ENCODE measurements at places on chromosomes 13 and 19. TPM values are rescaled to one million over a fixed set of nuclear protein-coding genes. Genes with fewer than 3 reads are reported as not detected.

DNA sequence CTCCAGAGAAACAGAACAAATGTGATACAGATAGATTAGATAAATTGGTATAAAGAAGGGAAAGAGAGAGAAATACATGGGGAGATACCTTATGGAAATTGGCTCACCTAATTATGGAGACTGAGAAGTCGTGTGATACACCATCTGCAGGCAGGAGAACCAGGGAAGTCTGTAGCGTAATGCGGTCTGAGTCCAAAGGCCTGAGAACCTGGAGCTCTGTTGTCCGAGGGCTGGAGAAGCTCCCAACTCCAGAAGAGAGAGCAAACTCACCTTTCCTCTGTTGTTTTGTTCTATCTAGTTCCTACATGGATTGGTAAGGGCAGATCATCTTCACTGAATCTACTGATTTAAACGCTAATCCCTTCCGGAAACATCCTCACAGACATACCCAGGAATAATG is 648.2 kb upstream of the GPC6 start:
- no peak overlapping the region for H3K27ac ChIP-seq
- no peak for DNase-seq
- H3K4me3 ChIP-seq = no peak overlapping the region
- no peaks in the 10 kb centered on the region for H3K36me3 ChIP-seq
- H3K27me3 ChIP-seq = no peaks in the 10 kb centered on the region

DNA sequence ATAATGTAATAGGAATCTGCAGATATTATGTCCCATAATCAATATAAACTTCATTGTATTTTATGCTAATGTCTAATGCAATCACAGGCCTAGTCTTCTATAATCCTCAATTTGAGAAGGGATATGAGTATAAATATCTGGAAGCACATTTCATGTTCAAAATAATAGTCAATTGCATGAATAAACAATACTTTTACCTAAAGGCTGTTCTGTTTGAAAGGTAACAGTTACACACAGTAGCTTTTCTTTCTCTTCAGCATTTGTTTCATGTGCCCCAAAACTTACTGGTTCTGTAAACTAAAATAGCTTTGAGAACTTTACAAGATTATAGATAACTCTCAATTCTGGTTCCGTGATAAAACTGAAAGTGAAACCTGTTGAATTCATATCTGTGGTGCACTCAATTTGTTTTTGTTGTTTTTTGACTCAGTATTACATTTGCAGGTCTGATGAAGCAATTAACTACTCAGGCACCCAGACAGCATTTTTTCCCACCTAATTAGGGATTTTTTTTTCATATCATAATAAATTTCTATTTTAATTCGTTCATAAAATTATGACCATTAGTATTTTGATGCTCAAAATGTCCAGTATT is 1193.8 kb downstream of the SLITRK1 start:
- no peak overlapping the region for H3K27ac ChIP-seq
- H3K27me3 ChIP-seq = no peaks in the 10 kb centered on the region
- H3K36me3 ChIP-seq = no peaks in the 10 kb centered on the region
- DNase-seq = no peak

DNA sequence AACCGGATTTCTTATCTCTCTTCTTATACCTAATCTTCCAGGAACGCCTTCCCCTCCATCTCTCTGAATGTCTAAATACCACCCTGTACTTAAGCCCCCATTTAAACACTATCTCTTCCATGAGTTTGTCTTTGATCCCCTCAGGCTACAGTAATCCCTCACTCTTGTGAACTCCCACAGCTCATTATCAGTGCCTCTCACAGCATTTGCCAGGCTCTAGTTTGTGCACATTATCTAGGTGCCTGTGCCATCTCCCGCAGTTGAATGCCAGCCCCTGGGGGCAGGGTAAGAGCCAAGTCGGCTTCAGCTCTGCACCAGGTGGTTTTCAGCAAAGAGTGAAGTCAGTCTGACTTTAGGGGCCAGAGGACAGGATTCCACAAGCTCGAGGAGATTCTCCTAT is 71.4 kb downstream of the FREM2 start:
- H3K4me3 ChIP-seq = no peak overlapping the region
- no peak for DNase-seq
- no peaks in the 10 kb centered on the region for H3K36me3 ChIP-seq
- H3K4me1 ChIP-seq = peaks cover 6% of the 10 kb centered on the region
- H3K27me3 ChIP-seq = no peaks in the 10 kb centered on the region

DNA sequence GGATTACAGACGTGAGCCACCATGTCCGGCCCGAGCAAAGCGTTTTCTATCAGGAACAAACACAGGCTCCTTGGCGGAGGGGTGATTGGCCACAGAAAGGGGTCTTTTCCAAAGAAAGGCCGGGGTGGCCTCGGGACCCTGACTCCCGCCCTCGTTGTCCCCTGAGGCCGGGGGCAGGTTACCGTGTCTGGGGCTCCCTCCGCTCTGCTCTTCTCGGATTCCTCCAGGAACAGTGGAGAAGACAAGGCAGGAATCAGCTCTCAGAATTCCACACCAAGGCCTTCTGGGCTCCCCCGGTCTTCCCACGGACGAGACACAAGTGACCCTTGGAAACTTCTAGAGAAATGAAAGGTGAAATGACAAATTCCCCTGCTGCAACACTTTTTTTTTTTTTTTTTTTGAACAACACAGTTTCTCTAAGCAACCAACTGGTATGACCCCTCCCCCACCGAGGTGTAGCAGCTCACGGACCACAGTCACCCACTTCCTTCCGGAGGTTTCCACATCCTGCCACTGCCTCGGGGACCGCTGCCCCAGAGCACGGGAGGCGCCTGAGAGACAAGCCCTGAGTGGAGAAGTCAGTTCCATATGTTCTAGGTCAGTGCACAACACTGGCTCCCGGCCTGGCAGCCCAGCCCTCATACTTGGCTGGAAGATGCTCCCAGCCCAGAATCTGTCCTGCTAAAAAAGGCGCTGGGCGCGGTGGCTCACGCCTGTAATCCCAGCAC is 11.0 kb downstream of the MOB3A start:
- no peak overlapping the region for H3K27ac ChIP-seq
- no peak overlapping the region for H3K4me3 ChIP-seq
- peaks cover 5% of the 10 kb centered on the region for H3K4me1 ChIP-seq
- no peaks in the 10 kb centered on the region for H3K27me3 ChIP-seq
- DNase-seq = no peak

DNA sequence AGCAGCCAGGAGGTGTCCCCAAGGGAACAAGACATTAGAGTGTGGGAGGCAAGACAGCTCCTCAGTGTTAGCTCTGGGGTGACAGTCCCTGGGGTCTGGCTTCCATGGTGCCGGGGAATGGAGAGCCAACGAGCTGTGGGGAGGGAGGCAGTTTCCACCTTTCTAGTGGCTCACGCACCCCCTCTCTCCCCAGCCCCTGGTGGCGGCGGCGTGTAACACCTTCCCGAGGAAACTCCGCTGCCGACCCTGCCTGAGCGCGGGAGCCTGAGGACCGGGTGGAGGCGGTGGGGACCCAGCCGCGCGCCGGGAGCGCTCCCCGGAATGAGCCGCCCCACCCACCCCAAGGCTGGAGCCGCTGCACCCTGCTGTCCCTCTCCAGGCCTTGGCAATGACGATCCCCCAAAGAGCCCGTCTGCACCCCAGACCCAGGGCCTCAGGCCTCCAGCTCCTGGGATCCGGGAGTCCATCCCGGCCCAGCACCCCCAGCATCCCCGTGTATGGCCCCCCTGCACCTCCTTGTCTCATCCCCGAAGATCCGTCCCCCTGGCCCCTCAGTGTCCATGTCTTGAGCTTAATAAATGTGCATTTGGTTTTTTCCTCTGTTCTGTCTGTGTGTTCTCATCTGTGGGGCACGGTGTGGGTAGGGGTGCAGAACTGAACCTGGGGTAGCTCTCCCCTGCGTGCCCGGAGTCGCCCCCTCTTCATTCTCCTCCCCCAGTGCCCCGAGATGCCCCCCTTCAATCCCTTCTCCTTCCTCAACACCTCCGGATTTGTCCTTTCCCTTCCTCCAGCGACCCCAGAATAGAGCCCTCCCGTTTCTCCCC is 622 bp upstream of the FXYD5 start:
- H3K27ac ChIP-seq = no peak overlapping the region
- H3K27me3 ChIP-seq = peaks cover 5% of the 10 kb centered on the region
- peak overlapping the region; percentile 76 for H3K4me3 ChIP-seq
- peaks cover 4% of the 10 kb centered on the region for H3K4me1 ChIP-seq
- no peaks in the 10 kb centered on the region for H3K36me3 ChIP-seq
- DNase-seq = peak; percentile 84

- no peaks in the 10 kb centered on the region for H3K4me1 ChIP-seq
- H3K27me3 ChIP-seq = no peaks in the 10 kb centered on the region
- H3K4me3 ChIP-seq = peak within 1 kb of the TSS; percentile 92
Measured at GRCh38 chr19:19732579-19733501, at the start of gene ZNF14. ZNF14 (minus strand) TSS chr19:19733112; CDS start chr19:19732958, 154 bp downstream.

DNA sequence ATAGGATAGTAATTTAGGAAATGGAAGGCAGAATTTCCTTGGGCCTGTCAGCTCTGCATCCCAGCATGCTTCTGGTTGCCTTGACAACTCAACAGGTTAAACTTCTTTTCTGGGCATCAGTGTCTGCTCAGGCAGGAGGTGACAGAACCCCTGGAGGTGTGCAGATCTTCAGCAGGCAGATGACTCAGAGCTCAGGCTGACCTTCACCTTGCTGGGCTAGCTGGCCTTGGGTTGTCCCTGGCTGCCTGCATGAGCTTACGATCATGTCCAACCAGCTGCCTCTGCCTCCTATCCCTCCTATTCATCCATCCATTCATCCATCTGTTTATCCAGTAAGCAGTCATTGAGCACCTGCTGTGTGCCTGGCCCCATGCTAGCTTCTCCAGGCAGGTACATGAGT is 81.2 kb upstream of the KCTD15 start:
- H3K27me3 ChIP-seq = no peaks in the 10 kb centered on the region
- 0 out of 2 replicates have a peak, but pooled peaks cover 5% of the 10 kb centered on the region for H3K4me1 ChIP-seq
- H3K36me3 ChIP-seq = no peaks in the 10 kb centered on the region
- DNase-seq = no peak
- no peak overlapping the region for H3K27ac ChIP-seq

DNA sequence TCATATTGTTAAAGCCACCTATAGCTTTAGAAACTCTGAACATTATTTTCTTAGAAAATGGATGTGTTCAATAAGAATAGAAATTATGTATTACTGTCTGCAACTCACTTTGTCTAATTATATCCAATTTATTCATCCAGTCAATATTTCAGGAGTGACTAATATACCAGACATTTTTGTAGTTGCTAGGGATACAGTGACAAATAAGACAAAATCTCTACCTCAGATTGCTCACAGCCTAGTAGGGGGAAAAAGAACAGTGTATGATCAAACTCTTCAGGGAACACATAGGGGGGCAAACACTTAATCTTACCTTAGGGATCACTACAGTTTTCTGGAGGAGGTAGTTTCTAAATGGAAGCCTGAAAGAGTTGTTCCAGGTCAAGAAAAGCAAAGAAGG is 8.6 kb downstream of the BRCA2 start:
- no peak for DNase-seq
- peaks cover 18% of the 10 kb centered on the region for H3K36me3 ChIP-seq
- H3K27me3 ChIP-seq = no peaks in the 10 kb centered on the region
- H3K4me3 ChIP-seq = no peak overlapping the region

The SLC10A2 gene
- total RNA-seq = not detected

- H3K27ac ChIP-seq = no peak overlapping the region
- H3K27me3 ChIP-seq = no peaks in the 10 kb centered on the region
- no peak for DNase-seq
Measured at GRCh38 chr13:77548095-77548494, 12.6 kb downstream of the SCEL start.

The ZNF112 gene
- total RNA-seq = 2.8 TPM

DNA sequence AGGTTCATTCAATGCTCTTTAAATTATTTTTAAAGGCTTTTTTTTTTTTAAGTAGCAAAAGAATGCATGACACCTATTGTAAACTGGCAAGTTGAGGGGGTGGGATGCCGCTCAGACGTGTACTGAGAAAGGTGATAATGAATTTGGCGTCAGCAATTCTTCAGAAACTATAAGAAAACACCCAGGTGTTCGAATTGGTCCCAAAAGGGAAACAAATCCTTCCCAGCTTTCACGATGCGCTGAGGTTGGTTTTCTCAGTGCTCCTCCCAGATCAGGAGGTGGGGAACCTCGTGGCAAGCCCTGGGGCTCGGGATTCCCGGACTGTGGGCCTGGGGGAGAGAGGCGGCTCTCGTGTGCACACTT is 543 bp upstream of the FAM124A start:
- peak overlapping the region; percentile 80 for H3K4me3 ChIP-seq
- DNase-seq = no peak
- H3K36me3 ChIP-seq = peaks cover 6% of the 10 kb centered on the region
- peaks cover 22% of the 10 kb centered on the region for H3K4me1 ChIP-seq

The KIR3DL2 gene
- not detected for total RNA-seq

DNA sequence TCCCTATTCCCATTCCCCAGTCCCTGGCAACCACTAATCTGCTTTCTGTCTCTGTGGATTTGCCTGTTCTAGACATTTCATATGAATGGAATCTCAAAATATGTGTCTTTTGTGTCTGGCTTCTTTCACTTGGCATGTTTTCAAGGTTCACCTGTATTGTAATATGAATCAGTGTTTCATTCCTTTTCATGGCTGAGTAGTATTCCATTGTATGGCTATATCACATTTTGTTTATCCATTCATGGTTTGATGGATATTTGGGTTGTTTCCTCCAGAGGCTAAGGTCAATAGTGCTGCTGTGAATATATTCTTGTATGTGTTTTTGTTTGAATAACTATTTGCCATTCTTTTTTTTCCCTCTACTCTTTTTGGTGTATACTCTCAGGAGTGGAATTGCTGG is 24.4 kb downstream of the NCAN start:
- H3K4me1 ChIP-seq = no peaks in the 10 kb centered on the region
- no peaks in the 10 kb centered on the region for H3K27me3 ChIP-seq
- H3K27ac ChIP-seq = no peak overlapping the region
- no peak for DNase-seq
- no peak overlapping the region for H3K4me3 ChIP-seq

GRCh38 chr19:17022738-17023137 is 3.9 kb downstream of the CPAMD8 start:
- H3K27me3 ChIP-seq = peaks cover 5% of the 10 kb centered on the region
- H3K36me3 ChIP-seq = no peaks in the 10 kb centered on the region
- DNase-seq = no peak
- no peak overlapping the region for H3K27ac ChIP-seq

The ZNF555 gene
- total RNA-seq = 5.7 TPM

DNA sequence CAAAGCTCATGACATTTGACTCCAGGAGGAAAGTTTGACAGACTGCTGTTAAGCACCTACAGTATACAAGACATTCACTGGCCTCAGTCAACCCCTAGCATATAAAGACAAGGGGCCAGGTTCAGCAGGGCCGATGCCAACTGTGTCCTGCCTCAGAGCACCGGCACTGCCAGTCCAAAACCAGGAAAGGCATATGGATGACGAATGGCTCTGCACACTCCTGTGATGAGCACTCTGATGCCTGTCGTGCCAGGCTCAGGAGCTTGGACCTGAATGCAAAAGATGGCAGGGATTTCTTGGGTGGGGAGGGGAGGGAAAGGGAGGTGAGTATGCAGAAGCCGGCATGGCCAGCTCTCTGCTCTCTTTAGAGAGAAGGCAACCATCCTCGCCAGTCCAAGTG is 38.9 kb downstream of the COL4A1 start:
- no peaks in the 10 kb centered on the region for H3K36me3 ChIP-seq
- no peak overlapping the region for H3K27ac ChIP-seq
- peaks cover 28% of the 10 kb centered on the region for H3K4me1 ChIP-seq
- H3K4me3 ChIP-seq = no peak overlapping the region
